ENCODE measurements at places on chromosomes 12 and 14. TPM values are rescaled to one million over a fixed set of nuclear protein-coding genes. Genes with fewer than 3 reads are reported as not detected.

PMEL gene
- total RNA-seq = 5.0 TPM

RERG gene
- total RNA-seq = 4.1 TPM

MNAT1 gene
- 11.1 TPM for total RNA-seq

IL31 gene
- total RNA-seq = not detected

TBC1D30 gene
- total RNA-seq = 10.0 TPM

IGF1 gene
- 5.8 TPM for total RNA-seq

CLMN gene
- total RNA-seq = 125 TPM

MYH6 gene
- total RNA-seq = not detected

HSP90B1 gene
- 440 TPM for total RNA-seq

PPM1H gene
- total RNA-seq = 7.9 TPM

CLEC1B gene
- not detected for total RNA-seq

LRRC10 gene
- not detected for total RNA-seq

SAMD15 gene
- total RNA-seq = 0.36 TPM

KITLG gene
- total RNA-seq = 34.2 TPM

THAP2 gene
- 3.5 TPM for total RNA-seq

OTOGL gene
- total RNA-seq = 0.47 TPM

GRCh38 chr12:60644076-60644475, 1048.2 kb downstream of the SLC16A7 start:
- DNase-seq = no peak

- peak; percentile 7 for DNase-seq
These were observed 1.4 kb downstream of the KRT2 start for GRCh38 chr12:52650520-52651081.

DNA sequence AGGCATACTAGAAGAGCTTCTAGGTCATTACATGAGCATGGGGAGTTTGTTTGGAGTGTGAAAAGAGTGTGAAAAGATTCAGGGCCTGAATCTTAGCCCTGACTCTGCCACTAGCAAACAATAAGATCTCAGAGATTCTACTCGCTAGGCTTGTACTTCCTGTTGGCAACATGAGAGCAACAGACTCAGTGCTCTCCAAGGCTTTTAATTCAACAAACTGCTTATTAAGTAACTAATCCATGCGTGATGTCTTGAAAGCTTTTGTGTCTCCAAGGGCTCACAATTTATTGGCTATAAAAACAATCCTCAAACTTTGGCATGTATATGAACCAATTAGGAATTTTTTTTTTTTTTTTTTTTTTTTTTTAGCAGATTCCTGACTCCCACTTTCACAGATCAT, 105.1 kb downstream of the STXBP6 start:
- DNase-seq = no peak

DNA sequence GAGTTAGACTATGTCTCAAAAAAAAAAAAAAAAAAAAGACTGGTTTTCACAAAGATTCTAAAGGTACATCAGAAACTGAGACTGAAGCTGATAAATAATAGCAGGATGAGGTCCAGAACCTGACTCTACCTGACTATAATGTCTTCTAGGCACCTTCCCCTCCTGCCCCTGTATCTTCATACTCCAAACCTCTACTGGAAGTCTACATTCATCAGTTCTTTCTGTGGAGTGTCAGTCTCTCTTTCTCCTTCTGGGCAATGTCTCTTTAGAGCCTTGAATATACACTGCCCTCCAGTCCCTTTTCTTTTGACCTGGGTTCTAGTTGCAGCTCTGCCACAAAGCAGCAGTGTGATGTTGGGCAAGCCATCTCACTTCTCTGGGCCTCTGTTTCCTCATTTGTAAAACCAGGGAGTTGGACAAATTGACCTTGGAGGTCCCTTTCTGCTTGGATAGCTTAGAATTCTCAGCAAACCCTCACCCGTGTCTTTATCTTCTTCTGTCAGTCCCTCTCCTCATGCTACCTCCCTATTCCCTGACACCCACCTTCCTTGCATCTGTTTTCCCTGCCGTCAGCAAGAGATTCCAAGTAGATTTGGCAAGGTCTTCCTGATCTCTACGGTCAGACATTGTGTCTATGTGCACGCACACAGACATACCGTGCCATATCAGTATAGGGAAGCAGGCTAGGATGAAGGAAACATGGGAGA, 4.3 kb downstream of the NFE2 start:
- DNase-seq = no peak

DNA sequence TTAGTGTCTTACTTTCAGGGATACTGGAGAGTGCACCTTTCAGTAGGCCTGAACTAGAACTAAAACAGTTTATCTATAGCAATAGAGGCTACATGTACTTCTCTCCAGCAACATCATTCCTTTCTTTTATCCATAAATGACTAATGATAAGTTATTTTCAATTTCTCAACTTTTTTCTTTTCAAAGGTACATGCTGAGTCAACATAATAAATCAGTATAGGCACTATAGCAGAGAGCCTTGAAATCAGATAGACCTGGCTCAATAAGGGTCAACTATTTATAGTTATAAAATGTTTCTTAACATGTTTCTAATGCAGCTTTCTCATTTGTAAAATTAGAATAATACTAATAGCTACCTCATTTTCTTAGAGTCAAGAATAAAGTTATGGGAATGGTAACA, 5.6 kb downstream of the IL22 start:
- DNase-seq = no peak

GRCh38 chr12:76152181-76152807, 67.8 kb upstream of the NAP1L1 start:
- no peak for DNase-seq

- DNase-seq = no peak
These were observed 88.8 kb downstream of the ATF7IP start for GRCh38 chr12:14454098-14454907.

DNA sequence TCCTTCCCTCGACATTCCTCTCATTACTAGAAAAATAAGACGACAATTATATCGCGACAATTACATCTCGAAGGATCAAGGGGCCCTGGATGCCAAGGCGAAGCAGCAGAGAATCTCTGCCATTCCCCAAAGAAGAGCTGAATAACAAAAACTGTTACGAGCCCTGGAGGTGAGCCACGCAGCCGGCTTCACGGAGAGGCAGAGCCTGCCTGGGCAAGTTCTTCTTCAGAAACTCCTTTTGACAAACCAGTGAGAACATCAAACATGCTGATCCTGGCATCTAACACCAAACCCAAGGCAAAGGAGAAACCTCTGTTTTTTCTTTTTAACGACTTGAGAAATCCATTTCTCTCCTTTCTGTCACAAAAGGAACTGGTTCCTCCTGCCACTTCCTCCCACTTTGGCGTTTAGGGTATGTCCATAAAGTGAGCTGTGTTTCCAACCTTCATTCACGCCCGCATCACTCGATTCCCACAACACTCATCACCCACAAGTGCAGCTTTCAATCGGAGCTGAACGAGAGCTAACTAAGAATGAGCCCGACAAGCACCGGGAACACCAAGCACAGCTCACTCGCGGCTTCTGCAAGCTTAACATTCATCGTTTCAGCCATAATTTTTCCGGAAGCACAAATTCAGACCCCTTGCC, 21.5 kb downstream of the CCDC88C start:
- no peak for DNase-seq

DNA sequence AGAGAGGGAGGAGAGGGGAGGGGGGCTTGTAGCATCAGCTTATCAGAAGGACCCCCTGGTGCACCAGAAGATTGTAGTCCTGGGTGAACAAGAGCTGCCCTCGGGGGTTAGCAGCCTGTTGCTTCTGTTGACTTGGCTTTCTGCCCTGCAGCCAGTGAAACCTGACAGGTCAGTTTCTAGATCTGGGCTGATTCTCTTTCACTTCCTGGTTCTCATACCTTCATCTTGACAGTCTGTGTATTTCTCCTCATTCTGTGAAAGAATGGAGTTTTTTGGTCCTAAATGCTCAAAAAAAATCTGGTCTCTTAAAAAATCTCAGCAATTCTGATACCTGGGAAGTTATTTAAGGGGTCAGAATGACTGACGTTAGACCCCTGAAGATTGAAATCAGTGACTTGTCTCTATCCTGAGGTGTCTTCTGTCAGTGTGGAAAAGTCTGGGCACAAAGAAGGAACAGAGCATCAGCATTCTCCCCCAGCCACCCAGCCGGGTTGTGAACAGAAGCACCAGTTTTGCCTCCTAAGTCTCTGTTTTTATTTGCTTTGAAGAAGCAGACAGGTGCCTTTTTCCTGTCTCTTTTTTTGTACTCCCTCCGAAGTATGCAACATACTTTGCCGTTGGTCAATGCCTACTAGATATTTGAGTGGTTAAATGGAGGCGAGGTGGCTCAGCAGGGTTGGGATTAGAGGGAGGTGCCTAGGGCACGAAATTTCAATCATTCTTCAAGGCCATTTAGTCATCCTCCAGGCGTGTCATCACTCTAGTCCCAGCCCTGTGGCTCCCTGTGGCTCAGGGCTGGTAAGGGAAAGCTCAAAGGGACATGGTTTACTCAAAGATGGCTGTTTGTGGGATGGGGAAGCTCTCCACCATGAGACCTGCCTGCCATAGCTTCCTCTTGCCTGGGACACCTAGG, 24.0 kb downstream of the TTC9 start:
- peak; percentile 83 for DNase-seq

DNA sequence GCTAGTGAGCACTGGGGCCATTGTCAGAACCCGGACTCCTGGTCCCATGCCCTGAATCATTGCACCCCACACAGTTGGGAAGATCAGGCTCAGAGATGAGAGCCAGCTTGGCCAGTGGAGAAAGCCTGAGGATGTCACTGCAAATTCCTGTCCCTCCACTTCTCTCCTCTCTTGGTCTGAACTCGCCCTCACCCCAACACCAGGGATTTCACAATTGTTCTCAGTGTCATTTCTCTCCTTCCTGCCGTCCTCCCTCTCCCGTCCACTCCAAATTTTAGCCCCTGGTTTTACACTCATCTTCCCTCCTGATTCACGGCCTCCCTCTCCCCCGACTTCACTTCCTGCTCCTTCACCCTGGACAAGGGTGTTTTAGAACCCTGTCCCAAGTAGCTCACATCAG, 11.1 kb downstream of the KRT75 start:
- DNase-seq = no peak

- no peak for DNase-seq
These were observed 1.7 kb upstream of the FLRT2 start for GRCh38 chr14:85528080-85528896.

GRCh38 chr14:52380294-52380693, 66.2 kb downstream of the PTGER2 start:
- no peak for DNase-seq

- DNase-seq = no peak
These were observed 4.8 kb upstream of the HVCN1 start for GRCh38 chr12:110693731-110694130.

- peak; percentile 48 for DNase-seq
These were observed 7.9 kb downstream of the CCDC85C start for GRCh38 chr14:99596071-99596627.

- DNase-seq = no peak
These were observed 43.7 kb downstream of the GRIN2B start for GRCh38 chr12:13937735-13938134.

DNA sequence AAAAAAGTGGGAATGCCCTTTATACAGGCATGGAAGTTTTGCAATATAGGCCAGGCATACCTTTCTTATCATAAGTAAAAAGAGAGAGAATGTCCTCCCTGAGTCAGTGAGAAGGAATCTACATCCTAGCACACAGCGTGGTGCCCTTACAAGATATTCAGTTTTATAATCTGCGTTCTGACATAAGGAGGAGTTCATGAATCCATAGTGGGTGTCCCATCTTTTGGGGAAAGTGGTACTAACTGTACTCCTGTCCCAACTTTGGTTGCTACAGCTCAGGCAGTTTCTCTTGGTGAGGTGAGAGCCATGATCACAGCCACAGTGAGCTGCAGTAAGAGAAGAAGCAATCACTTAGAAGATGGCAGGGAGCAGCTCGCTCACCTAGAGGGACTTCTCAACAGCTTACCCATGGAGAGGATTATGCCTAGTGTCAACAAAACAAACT, 332.9 kb downstream of the BCAT1 start:
- no peak for DNase-seq

- DNase-seq = no peak
These were observed 24.6 kb downstream of the TMEM19 start for GRCh38 chr12:71710276-71711125.

- DNase-seq = no peak
These were observed 2.3 kb downstream of the LTBP2 start for GRCh38 chr14:74609721-74610120.

GRCh38 chr12:115507951-115508722, 769.4 kb downstream of the MED13L start:
- no peak for DNase-seq

- no peak for DNase-seq
These were observed 107.9 kb upstream of the PLEKHA5 start for GRCh38 chr12:19021646-19022045.

GRCh38 chr14:95317817-95318343, 1.8 kb downstream of the CLMN start:
- no peak for DNase-seq

- no peak for DNase-seq
These were observed 10.7 kb downstream of the TCTN2 start for GRCh38 chr12:123681605-123682004.

GRCh38 chr12:116931665-116932064, 20.9 kb downstream of the FBXW8 start:
- DNase-seq = no peak

DNA sequence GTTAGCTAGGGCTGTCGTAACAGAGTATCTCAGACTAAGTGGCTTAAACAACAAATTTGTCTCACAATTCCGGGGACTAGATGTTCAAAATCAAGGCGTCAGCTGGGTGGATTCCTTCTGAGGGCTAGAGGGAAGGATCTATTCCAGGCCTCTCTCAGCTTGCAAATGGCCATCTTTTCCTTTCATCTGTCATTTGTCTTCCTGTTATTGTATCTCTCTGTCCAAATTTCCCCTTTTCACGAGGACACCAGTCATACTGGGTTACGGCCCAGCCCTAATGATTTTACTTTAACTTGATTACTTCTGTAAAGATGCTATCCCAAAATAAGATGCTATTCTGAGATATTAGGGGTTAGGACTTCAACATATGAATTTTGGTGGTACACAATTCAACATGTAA, 119.0 kb upstream of the CPSF6 start:
- no peak for DNase-seq

- DNase-seq = no peak
These were observed 16.3 kb upstream of the RFLNA start for GRCh38 chr12:124278389-124279101.

GRCh38 chr12:94336211-94336925, 123.3 kb downstream of the CEP83 start:
- no peak for DNase-seq

- no peak for DNase-seq
These were observed 52.2 kb downstream of the FAR2 start for GRCh38 chr12:29201296-29201695.

DNA sequence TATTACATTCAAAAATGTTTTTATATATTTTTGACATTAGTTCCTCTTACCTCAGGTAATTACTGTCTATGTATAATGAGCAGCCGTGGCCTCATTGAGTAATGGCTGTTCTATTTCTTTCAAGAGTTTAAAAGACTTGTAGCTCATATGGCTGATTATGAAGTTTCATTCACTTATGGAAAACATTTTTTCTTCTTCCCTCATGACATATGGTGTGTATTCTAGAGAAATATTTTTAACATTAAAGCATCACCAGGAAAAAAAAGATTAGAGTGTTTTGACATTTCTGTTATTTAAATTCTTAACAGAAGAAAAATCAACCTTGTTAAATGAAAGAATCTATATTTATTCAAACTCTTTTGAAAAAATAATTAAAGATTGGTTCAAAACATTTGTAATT, 422.4 kb downstream of the TMEM117 start:
- no peak for DNase-seq

GRCh38 chr12:52590021-52590420, 11.2 kb downstream of the KRT72 start:
- no peak for DNase-seq

GRCh38 chr12:93507165-93507564, 39.9 kb downstream of the MRPL42 start:
- DNase-seq = no peak
